ENCODE measurements at places on chromosomes 4 and X.

DNA sequence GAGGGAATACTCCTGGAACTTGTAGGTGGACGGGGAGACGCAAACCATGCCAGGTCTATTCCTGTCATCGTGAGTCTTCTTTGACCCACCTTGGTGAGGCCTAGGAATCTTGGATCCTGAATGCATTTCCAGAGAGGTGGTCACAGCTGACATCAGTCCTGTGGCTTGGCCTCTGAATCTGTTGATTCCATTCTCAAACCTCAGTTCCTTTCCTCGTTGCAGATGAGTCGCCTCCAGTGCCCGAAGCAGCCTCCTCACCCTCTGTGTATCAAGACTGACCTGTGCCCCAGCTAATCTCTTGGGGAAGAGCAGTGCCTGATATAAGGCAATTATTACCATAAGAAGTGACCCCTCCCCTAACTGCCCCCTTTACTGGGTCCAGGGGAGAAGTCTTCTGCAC is 118.1 kb downstream of the SMIM20 start:
- no peak for DNase-seq

DNA sequence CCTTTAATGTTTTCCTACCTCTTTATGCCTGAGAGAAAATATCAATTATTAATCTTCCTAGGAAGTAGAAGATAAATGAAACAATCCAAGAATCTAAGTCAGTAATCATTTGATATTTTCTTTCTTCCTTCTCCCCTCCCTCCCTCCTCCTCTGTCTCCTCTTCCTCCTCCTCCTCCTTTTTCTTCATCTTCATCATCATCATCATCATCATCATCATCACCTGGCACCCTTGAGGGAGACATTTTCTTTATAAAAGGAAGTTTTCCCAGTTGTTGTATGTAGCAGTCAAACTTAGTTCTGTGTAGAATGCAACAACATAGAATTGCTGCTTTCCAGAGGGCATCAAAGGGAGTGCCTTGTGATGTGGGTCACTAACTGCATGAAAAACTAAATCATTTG is 100.1 kb downstream of the SLC10A6 start:
- no peak for DNase-seq

DNA sequence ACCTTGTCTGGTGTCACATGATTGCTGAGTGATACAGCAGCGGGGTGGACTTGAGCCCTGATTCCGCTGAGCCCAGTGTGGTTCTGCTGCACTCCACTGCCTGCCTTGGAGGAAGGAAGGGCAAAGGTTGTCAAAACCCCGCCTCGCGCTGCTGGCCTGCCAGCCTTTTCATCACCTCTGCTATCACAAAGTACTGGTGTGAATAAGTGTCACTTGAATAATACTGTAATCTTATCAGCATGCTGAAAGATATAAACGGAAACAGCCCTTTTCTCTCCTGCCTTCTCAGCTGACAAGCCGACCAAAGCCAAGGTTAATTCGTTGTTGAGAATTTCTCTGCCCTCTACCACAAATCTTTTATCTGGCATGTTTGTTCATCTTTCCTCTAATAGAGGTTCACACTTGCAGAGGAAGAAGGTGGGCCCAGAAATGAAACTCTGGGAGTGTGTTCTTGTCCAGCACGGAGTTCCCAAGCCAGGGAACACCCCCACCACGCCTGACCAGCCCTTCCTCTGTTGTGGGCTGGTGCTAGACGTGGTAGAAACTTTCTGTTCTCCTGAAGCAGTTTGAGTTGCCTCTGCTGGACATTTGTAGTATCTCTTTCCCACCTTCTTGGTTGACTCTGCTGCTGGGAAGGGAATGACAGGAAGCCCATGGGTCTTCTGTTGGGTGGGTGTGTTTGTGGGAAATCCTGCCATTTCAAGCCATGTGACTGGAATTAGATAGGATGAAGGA is 21.5 kb downstream of the FHDC1 start:
- DNase-seq: no peak

- DNase-seq: no peak
Measured at GRCh38 chr4:3197366-3198105, 51.4 kb upstream of the MSANTD1 start.

- no peak for DNase-seq
Measured at GRCh38 chrX:26651755-26652154, 435.8 kb downstream of the MAGEB5 start.

DNA sequence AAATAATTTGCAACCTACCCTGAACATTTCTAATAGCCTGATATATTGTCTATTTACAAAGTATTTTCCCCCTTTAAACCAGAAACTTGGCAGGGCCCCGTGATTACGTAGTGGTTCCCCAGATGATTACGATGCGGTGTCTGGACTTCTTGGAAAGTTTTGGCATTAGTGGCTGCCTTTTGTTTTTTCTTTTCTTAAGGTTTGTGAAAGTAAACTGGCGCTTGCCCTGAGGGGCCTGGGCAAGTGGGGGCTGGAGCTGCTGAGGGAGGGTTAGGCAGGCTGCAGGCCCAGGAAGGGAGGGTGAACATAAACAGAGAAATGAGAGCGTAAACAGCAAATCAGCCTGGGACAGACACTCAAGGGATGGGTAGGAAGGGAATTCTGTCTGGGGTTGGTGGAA is 123.6 kb upstream of the MSX1 start:
- no peak for DNase-seq

DNA sequence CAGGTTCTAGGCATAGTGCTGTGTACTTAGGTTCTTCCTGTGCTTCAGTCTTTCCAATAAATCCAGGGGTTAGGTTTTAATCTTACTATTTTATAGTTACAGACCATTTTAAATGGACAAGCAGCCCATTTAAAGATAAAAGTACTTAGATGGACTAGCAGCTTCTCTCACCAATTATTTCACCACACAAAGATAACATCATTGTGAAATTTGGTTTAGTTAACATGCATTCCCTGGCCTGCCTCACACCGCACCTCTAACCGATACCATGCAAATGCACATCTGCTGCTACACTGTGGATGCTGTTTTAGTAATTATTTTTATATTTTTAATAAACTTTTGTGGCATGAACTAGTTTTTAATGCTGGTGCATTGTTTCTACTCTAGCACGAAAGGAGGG is 252.6 kb downstream of the RAPGEF2 start:
- no peak for DNase-seq

GRCh38 chr4:130044788-130045531 is 949.0 kb downstream of the C4orf33 start:
- DNase-seq: no peak

DNA sequence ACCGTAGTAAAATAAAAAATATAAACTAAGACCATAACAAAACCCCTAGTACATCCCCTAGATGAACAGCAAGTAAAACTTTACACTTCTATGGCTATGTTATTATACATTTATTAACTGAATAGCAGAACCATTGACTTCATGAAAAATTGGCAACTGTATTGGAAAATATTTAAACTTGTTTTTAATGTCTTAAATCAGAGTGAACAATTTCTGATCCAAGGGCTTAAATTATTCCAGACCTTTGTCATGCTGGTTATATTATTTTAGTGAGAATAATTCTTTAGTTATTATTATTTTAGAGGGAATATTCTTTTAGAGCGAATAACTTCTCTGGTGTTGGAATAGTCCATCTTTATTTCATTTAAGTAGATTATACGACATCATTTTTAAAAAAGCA is 265.0 kb downstream of the ANK2 start:
- DNase-seq: no peak

DNA sequence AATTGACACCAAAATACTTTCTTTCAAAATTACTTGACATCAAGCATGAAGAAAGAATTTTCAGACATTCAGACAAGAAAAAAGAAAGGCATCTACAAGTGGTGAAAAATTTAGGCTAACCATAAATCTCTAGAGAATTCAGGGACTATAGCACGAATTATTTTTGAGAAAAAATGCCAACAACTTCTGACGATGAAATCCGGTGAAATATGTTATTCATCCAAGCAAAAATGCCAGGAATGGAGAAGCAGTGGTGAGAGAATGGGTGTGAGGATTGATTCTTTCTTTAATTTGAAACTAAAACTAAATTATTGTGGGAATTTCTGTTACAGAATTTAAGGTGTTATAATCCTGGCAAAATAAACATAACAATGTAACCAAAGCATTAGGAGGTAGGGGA is 69.4 kb upstream of the SORBS2 start:
- no peak for DNase-seq

GRCh38 chr4:5917672-5918071 is 24.8 kb upstream of the CRMP1 start:
- no peak for DNase-seq

DNA sequence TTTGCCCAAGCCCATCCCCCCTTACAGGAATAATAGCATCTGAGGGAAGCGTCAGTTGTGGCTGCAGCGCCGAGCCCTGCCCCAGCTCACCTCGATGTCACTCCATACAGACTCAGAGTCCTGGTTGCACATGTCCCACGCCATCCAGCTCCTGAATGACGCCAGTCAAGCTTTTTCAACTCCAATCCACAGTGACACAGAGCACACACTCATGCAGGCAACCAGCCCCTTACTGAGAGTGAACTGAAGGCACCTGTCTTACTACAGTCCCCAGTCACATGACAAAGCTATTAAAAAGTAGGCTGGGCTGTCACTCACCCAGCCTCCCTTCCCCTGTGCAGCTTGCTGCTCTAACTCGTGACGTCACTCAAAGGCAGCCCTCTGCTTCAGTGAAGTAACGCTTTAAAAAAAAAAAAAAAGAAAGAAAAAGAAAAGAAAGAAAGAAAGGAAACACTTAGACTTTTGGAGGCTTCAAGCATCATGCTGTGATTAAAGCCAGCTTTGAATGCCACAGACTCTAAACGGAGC is at the start of gene PPARGC1A:
Gene PPARGC1A (minus strand): TSS at position 234 of the 528 bp plus-strand sequence. CDS start 90 bp downstream, at position 144.
- no peak for DNase-seq

DNA sequence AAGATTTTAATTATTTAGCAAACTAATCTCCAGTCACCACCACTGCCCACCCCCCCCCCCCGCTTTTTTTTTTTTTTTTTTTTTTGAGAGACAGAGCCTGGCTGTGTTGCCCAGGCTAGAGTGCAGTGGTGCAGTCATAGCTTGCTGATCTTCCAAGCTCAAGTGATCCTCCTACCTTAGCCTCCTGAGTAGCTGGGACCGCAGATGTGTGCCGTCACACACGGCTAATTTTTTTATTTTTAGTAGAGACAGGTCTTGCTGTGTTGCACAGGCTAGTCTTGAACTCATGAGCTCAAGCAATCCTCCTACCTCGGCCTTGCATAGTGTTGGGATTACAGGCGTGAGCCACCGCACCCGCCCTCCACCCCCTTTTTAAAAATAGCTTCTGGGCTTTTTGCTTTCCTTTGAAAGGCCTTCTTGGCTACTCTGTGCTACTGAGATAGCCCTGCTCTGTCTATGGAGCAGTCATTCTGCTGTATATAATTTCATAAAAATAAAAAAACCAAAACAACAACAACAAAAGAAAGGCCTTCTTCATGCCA is 18.7 kb downstream of the TXLNG start:
- DNase-seq: no peak

- no peak for DNase-seq
Measured at GRCh38 chr4:53646795-53647194, 55.5 kb upstream of the LNX1 start.

GRCh38 chr4:83340692-83341343 is 6.2 kb upstream of the HPSE start:
- peak; percentile 36 for DNase-seq

DNA sequence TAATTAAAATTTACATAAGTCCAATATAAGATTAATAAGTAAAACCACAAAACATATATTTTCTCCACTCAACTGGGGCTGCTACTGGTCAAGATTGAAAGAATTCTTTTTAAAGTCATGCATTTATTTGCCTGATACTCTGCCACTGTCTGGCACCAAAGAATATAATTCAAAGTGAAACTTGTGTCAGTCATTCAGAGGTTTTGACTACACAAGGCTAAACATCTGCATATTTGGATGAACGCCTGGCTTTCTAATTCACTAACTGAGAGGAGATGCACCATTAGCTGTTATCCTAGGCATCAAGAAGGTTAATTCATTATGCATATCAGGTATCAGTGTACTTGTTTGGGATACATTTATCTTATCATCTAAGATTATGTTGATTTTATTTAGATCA is 598.5 kb downstream of the CENPC start:
- DNase-seq: no peak

GRCh38 chrX:105307762-105308161 is 87.3 kb upstream of the TEX13A start:
- no peak for DNase-seq

DNA sequence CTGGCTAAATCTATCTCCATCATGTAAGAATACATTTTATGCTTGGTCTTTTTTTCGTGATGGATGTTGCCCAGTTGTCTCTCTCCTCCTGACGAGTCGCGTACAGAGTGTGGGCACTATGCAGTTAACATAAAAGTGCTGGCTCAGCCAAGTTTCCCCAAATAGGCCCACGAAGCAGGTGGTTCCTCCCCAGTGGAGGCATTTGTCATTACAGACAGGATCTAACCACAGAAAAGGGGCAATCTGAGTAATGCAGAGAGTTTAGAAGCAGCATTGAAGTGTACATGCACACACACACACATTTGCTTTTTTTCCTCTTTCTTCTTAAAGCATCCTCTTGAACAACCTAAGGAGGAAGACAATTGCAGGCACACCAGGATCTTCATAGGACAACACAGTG is 188.7 kb upstream of the VCX start:
- DNase-seq: no peak

DNA sequence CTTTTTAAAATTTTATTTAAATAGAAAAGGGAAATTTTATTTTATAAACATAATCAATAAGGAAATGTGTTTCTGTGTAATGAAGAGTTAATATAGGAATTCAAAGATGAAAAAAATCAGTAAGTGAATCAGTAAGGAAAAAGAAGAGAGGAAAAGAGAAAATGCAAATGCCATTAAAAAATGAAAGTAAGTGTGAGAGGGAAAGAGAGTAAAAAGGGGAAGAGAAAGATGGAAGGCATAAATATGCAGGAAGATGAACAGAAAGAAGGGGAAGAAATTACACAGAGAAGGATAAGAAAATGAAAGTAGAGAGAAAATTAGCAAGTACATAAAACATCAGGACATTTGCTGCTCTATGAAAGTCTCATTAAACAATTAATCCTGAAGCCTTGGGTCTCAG is 349.9 kb downstream of the FSTL5 start:
- no peak for DNase-seq

DNA sequence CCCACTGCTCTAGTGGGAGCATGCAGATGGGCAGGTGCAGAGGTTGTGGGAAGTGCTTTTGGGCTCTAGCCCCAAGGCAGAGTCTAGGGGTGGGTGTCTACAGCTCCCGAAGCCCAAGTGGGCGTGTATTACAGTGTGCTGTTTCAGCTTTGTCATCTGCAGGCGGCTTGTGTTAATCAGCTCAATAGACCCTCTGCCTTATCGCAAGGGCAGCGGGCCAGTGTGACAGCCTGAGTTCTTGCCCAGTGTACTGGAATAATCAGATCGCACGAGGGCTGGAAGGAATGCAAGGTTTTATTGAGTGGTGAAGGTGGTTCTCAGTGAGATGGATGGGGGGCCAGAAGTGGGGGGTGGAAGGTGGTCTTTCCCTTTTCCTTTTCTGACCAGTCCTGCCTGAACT is 529.4 kb upstream of the AMOT start:
- DNase-seq: no peak

GRCh38 chrX:153638041-153638371 is 9.0 kb upstream of the DUSP9 start:
- no peak for DNase-seq

DNA sequence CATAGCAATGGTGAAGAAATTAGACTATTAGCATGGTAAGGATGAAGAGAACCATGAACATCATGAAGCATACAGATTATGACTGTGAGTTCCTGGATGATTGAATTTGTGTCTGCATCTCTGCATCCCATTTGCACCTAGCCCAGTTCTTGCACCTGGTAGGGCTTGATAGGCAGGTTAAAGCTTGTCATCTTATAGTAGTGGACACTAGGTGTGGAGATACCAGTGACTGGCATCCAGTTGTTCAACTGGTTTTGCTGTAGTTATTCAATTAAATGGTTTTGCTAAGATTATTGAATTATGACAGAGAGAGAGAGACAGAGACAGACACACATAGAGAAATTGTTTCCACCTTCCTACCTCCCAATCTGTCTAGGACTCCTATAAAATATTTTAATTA is 5.0 kb downstream of the ADH7 start:
- DNase-seq: no peak
